ENCODE measurements at places on chromosomes 11 and 22.
A peak's percentile ranks its signal among the peaks of the same experiment; 100 is the strongest.

DNA sequence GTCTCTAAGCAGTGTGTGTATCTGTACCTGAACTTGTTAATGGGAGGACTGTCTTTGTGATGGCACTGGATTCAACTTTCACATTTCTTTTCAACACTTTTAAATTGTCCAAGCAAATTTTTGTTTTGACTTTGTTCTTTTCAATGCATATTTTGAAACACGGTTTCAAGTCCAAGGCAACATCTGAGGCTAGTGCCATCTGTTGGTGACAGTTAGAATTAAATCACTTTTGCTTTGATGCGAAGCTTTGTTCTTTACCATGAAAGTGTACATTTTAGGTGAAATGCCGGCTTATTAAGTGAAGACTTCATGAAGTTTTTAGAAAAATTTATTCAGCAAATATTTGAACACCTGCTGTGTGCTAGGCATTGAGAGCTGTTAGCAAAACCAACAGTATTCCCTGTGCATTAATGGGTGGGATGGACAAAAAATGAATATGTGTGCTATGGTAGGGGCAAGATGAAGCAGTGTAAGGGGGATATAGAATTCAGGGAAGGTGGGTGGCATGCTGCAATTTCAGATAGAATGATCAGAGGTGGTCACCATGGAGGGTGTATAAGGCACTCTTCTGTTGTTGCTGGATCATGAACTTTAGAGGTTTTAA, 70.2 kb downstream of the DDX10 start:
- no peak for DNase-seq

- no peak for DNase-seq
Measured at GRCh38 chr11:46051102-46051501, 70.2 kb downstream of the PHF21A start.

DNA sequence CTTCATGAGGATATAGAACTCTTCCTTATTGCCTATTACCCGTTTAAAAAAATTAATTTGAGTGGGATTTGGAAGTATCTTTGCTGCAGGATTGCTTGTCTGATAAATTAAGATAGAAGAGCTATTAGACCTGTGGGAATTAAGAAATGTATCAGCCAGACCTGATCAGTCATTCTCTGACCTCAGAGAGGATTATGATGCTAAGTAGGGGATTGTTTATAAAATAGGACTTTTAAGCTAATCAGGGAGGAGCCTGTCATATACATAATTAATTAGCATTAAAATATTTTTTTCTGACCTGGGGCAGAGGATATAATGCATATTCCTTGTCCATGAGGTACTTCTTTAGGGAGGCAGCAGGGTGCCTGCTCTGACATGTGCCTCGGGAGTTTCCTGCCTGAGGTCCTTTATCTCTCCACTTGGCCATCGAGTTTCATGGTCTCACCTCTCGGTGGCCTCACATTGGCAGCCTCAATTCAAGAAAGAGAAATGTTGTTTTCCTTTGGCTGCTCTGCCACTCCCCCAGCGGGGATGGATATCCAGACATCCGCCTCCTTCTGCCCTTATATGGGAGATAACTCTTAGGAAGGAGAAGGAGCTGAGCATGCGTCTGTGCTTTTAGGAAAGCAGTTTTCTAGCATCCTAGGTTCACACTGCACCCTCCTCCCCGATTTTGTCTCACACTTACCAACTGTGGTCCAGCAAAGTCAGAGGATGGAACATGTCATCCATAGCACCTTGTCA, 41.1 kb downstream of the DIXDC1 start:
- no peak for DNase-seq

DNA sequence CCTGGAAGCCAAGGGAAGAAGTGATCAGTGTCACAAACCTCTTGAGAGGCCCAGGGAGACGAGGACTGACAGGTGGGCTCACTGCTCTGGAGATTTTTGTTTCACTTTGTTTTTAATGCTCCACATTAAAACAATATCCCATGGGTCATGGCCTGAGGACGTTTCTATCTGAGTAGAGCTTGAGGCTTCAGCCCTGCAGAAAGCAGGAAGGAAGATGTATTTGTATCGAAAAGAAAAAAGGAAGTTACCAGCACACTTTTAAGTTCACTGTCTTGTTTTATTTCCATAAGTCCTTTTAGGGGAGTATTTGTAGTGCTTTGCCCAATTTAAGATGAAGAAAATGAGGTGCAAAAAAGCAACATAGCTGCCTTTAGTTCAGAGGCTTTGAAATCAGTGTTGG, 191.1 kb downstream of the GRIK4 start:
- DNase-seq = no peak

- no peak for DNase-seq
Measured at GRCh38 chr11:71466358-71466757, 13.4 kb downstream of the NADSYN1 start.

- DNase-seq = no peak
Measured at GRCh38 chr11:17554487-17554886, 7.4 kb downstream of the OTOG start.

DNA sequence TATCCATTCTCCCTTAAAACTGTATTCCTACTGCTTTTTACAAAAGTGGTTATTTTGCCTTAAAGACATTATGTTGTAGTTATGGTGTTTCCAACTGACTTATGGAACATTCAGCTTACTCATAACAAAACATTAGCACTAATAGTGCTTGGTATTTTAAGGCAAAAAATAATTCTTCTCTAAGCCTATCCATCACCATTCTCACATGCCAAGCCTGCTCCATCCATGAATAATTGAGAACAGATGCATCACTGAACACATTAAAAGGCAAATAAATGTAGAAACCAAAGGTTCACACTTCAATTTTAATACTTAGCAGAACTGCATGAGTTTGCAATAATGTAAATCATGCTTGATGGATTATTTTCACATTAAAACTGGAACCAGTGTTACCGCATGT, 42.3 kb upstream of the DDI1 start:
- no peak for DNase-seq

GRCh38 chr22:31425331-31426050, 26.1 kb downstream of the DRG1 start:
- DNase-seq = no peak

DNA sequence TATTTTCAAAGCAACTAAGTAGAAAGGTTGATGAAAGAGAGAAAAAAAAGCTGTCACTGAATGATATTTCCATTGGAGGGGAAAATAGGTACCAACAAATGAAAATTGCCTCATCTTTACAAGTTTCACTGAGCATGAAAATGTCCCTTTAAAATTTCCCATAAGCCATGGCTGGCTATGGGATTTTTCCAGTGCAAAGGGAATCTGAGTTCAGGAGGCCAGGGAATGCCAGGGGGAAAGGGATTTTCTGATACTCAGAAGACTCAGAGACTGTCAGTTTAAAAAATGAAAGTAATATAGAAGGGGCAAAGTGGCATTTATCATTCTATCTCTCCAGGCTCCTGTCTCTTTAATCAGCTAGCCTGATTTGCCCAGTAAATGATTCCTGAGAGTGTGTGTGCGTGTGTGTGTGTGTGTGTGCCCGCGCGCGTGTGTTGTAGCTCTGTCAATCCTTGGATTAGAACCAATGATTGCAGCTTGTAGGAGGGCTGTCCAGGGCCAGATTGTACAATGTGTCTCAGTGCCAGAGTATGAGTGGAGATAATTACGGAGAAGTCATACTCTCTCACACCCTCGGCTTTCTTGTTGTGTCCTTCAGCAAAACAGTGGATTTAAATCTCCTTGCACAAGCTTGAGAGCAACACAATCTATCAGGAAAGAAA, at the start of gene NTM:
Gene NTM, plus strand, starts transcription at position 526 of the 662 bp plus-strand sequence.
- DNase-seq = peak; percentile 13

DNA sequence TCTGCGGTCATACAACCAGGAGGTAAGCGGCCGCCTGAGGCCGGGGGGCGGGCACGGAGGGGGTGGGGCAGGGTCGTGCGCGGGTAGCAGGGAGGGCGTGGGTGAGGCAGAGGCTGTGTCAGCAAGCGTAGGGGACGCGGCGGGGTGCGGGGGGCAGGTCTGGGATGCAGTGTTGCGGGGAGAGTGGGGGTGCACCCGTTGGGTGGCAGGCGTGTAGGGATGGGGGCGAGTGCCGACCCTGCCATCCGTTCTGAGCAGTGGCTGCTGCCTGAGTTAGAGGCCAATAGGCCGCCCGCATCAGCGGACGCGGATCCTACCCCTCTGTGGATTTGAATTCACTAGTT, 1.4 kb downstream of the RIC8A start:
- no peak for DNase-seq

- DNase-seq = no peak
Measured at GRCh38 chr11:115267871-115268270, 236.3 kb downstream of the CADM1 start.

- no peak for DNase-seq
Measured at GRCh38 chr11:2788168-2789071, 88.6 kb upstream of the KCNQ1OT1 start.

GRCh38 chr11:11380340-11380739, 27.3 kb upstream of the CSNK2A3 start:
- DNase-seq = no peak

GRCh38 chr11:129800655-129801054, 15.0 kb upstream of the TMEM45B start:
- no peak for DNase-seq

GRCh38 chr22:47173535-47174021, 411.1 kb downstream of the TBC1D22A start:
- no peak for DNase-seq

DNA sequence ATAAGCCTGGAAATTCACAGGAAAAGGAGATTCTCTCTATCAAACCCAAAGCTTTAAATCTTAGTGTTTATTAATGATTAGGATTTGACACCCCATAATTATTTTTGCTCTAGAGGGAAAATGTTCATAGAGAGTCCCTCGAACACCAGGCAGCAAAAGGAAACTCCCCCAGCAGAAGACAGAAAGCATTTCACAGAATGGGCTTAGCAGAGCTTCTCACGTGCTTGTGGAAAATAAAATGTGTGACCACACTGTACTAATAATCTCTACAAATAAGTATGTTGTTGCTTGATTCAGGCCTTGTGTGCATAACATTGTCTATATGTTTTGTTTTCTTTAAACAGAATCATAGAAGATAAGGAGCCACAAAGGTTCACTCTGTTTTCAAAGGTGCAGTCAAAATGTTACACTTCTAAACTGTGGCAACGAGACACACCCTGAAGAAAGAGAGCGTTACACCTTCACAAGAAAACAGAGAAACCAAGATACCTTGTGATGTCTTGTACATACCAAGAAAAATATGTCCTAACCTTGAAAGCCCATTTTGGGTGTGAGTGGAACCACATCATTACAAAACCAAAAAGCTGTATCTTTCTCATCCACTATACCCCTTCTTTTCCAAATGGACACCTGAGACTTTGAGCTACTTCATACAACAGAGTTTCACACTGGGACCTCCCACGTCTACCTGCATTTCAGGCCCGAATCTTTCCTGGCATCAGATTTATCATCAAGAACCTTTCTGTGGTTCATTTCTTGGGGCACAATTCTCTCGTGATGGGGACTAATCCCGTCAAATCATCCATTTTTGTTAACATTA, 282.5 kb downstream of the ETS1 start:
- no peak for DNase-seq

DNA sequence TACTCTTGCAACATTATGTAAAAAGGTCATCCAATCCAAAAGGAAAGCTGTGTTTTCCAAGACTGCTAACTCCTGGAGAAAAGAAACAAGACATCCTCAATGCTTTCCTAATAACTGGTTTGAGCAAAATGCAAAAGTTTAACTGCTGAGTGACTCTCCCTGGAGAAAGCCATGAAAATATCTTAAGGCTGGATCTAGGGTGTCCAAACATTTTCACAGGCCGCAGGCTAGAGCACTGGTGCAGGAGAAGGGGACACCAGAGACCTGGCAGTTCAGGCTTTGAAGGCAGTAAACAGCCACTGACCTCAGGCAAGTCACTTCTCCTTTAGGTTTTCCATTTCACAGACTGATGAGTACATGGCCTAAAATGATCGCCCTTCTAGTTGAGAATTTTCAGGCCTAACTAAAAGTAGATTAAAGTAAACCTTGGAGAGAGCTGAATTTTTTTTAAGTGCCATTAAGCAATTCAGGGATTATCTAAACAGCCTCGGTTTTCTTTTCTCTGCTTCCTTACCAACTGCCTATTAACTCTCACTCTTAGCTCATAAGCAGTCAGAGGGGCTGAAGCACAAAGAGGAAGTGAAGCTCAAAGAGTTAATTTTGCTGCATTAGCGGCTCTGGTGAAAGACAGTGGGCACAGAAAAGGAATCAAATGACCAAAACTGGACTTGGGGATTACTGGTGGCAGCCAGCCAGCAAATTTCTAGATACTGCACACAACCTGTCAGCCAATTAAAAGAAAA, 2.3 kb downstream of the CHKA start:
- no peak for DNase-seq

- no peak for DNase-seq
Measured at GRCh38 chr11:71490044-71490730, 36.9 kb upstream of the KRTAP5-7 start.

- DNase-seq = no peak
Measured at GRCh38 chr11:27783701-27784355, 83.6 kb upstream of the BDNF start.

DNA sequence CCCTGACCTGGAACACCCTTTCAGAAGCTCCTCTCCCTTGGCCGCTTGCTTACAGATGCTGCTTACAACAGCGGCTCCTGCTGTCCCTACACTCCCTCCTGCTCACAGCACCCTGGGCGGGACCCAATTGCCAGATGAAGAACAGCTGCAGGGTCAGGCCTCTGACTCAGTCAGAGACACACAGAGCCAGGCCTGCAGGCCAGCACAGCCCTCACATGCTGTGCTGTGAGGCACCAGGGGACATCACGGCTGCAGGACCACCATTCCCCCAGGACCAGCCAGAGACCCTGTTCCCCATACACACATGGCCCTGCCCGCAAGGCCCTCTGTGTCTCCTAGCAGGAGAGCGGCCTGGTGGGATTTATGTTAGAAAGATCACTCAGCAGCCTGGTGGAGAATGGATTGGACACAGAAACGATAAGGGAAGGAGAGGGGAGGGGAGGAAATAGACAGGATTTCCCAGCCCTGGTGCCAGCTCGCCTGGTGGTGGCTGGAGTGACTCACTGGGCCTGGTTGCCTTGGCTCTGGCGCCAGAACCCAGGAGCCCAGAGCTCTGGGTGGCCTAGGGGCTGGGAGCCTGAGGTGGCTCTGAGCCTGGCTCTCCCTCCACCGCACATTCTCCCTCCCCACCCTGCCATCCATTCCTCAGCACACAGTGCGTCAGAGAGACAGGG, 6.7 kb downstream of the CAPN5 start:
- peak; percentile 83 for DNase-seq

- DNase-seq = no peak
Measured at GRCh38 chr11:22786475-22786874, 43.1 kb downstream of the SVIP start.

DNA sequence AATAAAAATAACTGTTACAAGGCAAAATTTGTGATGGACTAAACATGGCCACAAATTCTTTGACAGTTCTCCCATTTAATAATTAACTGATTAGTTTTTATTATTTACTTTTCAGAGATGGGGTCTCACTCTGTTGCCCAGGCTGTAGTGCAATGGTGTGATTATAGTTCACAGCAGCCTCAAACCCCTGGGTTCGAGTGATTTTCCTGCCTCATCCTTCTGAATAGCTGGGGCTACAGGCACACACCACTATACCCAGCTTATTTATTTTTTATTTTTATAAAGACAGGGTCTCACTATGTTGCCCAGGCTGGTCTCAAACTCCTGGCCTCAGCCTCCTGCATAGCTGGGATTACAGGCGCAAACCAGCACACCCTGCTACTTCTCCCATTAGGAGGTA, 4.5 kb upstream of the PATL1 start:
- no peak for DNase-seq
